ENCODE measurements at places on chromosomes 12 and 14.

GRCh38 chr14:26282578-26282977, 315.3 kb downstream of the NOVA1 start:
- DNase-seq: no peak

DNA sequence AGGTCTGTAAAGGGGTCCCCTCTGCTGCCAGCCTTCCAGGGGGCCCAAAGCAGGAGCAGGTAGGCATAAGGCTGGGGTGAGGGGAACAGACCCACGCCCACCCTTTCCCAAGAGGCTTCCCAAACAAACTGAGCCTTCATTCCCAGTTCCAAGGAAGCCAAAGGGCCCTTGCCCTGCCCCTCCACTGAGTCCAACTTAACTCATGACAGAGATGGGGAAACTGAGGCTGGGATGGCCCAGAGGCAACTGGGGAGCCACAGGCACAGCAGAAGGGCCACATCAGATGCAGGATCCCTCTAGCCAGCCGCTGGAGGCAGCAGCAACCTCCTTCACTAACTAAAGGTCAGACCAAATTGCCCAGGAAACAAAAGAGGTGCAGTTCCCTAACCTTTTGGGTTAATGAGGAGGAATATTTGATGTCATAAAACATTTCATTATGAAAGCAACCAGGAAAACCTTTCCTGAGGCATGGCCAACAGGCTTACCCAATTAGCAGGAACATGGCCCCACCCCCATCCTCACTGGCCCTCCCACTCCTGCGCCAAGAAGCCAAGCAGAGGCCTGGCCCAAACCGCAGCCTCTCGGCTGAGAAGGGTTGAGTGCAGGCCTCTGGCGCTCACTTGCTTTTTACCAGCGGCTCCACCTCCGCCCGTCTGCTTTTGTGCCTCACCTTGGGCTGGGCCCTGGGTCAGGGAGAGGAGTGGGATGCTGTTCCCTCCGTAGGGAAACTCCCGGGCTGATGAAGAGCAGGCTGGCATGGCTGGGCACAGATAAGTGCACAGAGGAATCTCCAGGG, 293.5 kb upstream of the RTL1 start:
- DNase-seq: no peak

DNA sequence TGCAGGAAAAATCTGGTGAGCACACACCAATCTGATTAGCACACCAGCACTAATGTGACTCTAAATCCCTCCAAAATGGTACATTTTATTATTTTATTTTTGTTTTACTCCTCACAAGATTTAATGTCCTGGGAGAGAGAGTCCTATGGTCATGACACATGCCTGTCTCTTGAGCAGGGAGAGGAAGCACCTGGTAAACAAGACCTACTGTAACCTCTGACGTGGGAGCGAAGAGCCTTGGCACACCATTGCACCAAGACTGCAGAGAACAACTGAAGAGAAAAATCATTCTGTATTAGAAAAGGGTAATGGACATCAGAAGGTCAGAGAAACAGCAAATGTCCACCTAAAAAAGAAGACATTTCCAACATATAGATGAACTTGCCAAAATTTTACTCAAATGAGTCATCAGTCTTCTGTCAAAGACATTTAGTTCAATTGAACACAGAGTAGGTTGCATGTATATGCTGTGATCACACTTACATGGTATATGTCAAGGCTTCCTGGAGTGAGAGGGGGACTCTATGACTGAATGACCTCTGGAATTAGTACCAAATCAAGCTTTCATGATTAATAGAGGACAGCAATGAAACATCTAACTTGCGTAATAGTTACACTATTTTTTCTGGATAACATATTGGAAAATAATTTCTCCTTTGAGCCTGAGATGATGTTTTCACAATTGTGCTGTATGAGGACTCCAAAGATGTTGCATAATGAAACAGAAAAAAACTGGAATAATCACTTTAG, 186.9 kb upstream of the FLRT2 start:
- no peak for DNase-seq

- DNase-seq: no peak
Measured at GRCh38 chr12:105402366-105402765, 71.9 kb downstream of the C12orf75 start.

GRCh38 chr12:7142056-7142644, 12.0 kb downstream of the CLSTN3 start:
- peak; percentile 53 for DNase-seq

GRCh38 chr12:8912914-8913313, 1.4 kb upstream of the PHC1 start:
- DNase-seq: no peak

GRCh38 chr14:68627868-68628604, 164.8 kb downstream of the ZFP36L1 start:
- peak; percentile 10 for DNase-seq

- no peak for DNase-seq
Measured at GRCh38 chr14:67385618-67386017, 25.5 kb downstream of the EIF2S1 start.

GRCh38 chr12:64566831-64567517, 43.3 kb upstream of the RASSF3 start:
- no peak for DNase-seq

DNA sequence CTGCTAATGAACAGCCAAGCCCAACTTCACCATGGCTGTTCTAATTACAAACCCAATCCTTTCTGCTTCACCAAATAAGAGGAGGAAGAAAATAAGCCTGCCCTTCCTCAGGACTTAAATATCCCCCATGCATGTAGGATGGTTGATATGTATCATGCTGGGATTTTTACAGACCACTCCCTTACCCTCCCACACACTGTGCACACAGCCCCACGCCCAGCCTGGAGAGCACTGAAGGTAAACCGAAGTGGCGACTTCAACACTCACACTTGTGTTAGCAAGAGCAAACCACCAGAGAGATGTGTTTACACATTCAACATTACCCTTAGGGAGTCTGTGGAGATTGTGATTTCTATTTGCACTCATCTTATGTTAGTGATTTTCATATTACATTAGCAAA, 241.2 kb downstream of the EGLN3 start:
- DNase-seq: no peak

- DNase-seq: peak; percentile 21
Measured at GRCh38 chr12:53427905-53428594, 4.4 kb downstream of the AMHR2 start.

GRCh38 chr14:100336618-100337530, 13.7 kb downstream of the SLC25A47 start:
- no peak for DNase-seq

GRCh38 chr12:98653866-98654493, 8.9 kb downstream of the APAF1 start:
- DNase-seq: no peak

- peak; percentile 46 for DNase-seq
Measured at GRCh38 chr14:34714320-34715126, at the start of gene CFL2. Gene CFL2, minus strand, starts transcription at chr14:34714593. Its CDS starts 53 bp downstream, at chr14:34714540.

DNA sequence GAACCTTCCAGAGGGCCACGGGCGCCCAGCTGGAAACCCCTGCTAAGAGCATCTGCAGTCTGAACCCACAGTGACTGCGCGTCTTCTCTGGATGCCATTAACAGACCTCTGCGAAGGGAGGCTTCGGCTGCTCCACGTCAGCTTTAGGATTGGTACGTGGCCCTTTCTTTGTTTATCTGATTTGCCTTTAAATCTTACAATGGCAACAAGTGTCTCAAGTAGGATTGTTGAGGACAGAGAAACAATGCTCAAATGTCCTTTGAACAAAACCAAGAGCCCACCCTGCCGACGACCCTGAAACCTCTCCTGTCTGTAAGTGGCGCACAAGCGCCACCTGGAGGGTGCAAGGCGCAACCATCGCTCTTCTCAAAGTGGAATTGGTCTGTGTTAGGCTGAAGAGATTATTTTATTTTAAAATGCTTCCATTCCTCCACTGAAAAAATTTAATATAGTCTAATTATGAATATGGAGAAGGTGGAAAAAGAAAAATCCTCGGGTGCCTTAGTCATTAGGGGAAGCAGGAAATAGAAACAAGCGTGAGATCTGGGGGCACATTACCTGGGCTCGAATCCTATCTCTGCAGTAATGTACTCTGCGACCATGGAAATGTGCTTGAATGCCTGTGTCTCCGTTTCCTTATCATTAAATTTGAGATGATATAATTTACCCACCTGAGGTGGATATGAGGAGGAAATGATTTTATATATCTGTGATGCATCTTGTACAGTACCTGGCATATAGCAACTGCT, 82.6 kb upstream of the PTPRB start:
- DNase-seq: no peak

GRCh38 chr14:20347747-20348146, 4.3 kb downstream of the PARP2 start:
- DNase-seq: no peak

GRCh38 chr12:4934407-4935035, 24.8 kb downstream of the KCNA1 start:
- DNase-seq: no peak

- peak; percentile 50 for DNase-seq
Measured at GRCh38 chr14:104800015-104800770, 708 bp upstream of the ZBTB42 start.

- no peak for DNase-seq
Measured at GRCh38 chr12:12979731-12980259, 20.3 kb downstream of the HEBP1 start.

DNA sequence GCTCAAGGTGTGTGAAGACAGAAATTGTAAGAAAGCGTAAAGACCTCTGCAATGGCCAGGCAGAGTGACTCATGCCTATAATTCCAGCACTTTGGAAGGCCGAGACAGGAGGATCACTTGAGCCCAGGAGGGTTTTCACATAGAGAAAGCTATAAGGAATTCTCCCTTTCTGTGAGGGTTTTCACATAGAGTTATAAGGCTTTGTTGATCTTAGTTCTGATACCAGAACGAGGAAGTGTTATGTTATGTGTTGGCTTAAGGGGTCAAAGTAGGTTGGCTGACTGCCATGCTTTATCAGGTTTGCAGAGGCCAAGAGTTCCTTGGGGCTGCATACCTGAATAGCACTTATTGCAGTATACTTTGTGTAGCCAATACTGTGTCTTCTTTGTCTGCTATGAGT, 139.1 kb downstream of the ERC1 start:
- no peak for DNase-seq

DNA sequence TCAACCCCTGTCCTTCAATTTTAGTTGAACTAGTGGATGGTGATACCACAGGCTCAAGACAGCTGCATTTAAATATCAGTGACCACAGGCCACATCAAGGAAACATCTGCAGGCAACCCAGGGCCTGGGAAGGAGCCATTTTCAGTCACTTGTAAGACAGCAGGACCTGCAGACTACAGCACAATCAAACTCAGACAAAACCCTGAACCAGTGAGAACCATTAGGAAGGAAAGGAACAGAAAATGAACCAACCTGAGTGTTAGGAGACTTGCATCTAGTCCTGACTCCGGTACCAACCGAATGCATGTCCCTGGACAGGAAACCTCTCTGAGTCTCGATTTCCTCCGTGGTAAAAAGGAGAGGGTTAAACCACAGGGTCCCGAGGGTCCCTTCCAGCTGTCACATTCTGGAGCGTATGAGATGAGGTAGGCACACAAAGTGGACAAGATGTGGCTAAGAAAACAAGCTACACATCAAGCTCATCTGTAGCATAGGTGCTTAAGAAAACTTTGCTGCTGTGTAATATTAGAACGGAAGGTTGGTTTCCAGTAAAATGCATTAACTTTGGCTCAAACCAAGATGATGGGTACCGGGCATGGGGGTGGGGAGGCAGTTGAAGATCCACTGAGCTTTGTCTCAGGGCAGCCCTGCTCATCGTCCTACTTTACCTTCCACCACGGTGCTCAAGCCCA, 1.6 kb upstream of the CDKN1B start:
- DNase-seq: no peak

DNA sequence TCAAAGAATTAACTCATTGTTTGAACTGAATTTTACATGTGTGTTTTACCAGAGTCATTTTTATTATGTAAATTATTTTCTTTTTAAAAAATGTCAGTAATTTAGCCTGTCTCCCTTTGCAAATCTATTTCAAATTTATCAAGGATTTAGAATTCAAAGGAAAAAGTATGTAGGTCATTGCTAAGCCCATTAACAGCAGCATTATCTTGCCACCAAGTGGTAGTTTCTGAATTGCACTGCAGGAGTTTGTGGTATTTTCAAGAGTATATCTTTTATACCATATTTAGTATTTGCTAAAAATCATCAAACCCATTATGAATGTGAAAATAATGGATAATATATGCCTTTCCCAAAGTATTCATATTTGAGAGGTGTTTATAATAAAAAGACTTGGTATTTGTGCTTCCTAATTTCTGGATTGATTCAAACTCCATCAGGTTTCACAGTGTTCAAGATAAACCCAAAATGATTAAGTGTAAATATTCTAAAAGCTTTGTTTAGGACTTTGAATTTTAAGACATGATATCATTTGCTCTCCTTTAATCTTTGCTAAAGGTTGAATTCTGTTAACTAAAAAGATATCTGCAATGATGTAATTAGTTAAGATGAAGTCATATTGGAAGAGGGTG, 711.4 kb downstream of the FSCB start:
- no peak for DNase-seq

- no peak for DNase-seq
Measured at GRCh38 chr12:442235-442884, 17.4 kb upstream of the B4GALNT3 start.

DNA sequence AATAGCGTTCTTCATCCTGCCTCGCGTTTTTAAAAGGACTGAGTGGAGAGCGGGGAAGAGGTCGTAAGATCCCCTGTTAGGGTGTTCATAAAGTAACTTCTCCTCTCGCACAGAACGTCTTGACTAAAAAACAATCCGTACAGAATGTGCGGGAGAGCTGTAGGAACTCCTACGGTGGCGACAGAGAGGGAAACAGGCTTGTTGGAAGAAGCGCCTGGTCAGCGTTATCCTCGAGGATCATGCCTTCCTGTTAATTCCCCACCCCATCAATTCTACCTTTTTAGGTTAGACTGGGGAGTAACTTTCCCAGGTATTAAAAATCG, 399 bp upstream of the WASHC4 start:
- no peak for DNase-seq
